ENCODE measurements at places on chromosomes 7 and 10.

GRCh38 chr7:87210506-87210905, 9.0 kb downstream of the TMEM243 start:
- DNase-seq = no peak

DNA sequence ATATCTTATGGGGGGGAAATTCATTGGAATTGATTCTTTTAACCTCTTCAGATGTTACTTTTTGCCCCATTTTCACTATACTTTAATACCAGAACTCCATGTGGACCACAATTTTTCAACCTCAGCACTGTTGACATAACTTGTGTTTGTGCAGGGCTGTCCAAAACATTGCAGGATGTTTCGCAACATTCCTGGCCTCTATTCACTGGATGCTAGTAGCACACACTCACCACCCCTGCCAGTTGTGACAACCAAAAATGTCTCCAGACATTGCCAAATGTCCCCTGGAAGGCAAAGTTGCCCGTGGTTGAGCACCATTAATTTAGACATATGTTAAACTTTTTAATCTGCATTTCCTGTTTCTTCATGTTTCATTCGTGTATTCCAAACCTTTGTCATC, 234.7 kb downstream of the GFRA1 start:
- no peak for DNase-seq

GRCh38 chr10:93074147-93074596, 479 bp downstream of the CYP26A1 start:
- peak; percentile 62 for DNase-seq

DNA sequence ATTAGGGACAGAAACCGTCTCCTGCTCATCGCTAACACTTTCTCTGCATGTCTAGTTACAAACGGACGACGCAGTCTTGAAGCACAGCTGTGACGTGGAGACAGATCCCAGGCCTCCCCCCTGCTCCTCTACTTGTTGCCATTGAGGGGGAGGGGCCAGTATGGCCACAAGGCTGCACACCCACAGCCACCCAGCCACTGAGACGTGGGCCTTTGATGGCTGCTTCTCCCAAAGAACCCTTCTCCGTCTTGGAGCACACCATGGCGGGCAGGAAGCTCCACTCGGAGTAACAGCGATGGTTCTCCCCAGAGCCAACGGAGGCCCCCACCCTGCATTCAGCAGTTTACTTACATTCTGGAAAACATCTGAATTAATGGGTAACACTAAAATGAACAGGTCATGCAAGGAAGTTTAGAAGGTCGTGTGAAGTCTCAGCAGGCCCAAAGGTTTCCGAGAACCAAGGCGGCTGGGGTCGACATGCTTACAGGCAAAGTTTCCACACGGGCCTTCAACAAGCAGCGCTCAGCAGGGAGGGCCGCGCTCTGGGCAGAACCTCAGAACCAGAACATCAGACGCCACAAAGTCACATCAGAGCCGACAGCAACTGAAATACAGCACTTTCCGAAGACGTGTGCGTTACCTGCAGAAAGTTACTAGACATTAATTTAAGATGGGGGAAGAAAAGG, 169.6 kb downstream of the DIP2C start:
- no peak for DNase-seq

- no peak for DNase-seq
Observed at GRCh38 chr10:13721486-13721885, 134.7 kb downstream of the PRPF18 start.

DNA sequence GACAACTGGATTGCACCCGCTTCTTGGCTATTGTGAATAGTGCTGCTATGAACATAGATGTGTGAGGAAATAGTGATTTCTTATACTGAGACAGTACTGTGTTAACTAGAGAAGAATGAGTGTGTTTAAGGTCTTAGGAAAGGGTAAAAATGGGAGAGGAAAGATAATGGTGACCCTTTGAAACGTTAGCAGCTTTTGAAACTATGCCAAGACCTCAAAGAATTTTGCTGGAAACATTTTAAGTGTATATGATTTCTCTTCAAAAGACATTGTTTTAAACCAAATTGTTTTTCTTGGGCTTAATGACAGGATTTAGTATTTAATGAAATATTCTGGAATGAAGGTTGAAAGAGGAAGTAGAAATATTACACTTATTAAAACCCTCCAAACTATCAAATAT, 100.8 kb upstream of the ARHGAP21 start:
- no peak for DNase-seq

GRCh38 chr7:4084271-4084670, 597.8 kb upstream of the FOXK1 start:
- DNase-seq = no peak

DNA sequence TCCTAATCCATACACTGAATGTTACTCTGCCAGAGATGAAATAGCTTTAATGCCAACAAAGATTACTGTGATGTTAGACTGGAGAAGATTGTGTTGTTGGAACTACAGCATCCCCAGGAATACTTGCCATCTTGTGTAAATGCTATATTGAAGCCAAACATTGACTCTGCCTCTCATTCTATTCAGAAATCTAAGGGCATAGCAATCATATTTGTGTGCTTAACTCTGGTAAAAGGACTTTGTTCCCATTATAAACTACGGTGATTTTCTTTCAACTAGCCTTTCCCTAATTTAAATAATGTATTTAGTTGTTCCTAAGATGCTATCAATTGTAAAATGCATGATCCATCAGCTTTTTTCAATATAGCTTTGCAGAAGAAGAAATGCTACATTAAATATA, 498.4 kb upstream of the LRRN3 start:
- DNase-seq = no peak

- no peak for DNase-seq
Observed at GRCh38 chr10:77631241-77631640, 6.4 kb downstream of the KCNMA1 start.

DNA sequence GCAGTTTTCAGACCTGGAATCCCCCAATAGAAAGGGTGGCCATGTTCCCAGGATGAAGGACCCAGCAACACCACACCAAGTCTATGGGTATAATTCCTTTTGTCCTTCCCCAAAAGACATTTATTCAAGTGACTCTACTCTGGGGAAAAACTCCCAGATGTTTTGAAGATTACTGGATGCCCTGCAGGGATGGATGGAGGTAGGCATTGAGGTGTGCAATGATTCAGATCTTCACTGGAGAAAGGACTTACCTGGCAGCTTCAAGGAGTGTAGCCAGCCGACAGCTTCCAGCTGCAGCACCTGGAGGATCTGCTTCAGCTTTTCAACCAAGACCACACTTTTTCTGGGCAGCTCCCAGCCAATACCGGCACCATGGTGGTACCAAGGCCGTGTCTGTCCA, 172.0 kb downstream of the BAMBI start:
- no peak for DNase-seq

DNA sequence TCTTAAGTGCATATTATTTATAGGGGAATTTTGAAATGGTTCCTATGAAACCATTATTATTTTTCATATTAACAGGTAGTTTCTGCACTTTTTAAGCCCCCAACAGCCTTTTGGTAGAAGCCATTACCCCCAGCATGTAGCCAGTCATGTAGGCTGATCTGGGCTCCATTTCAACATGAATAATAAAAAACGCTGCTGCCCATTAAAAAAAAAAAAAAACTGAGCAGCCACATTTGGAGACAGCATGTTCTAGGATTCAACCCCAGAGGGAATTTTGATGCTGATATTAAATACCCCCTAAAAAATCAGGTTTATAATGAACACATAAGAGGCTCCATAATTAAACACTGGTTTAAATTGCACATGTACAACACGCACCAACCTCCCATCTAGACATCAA, 181.3 kb downstream of the RTKN2 start:
- no peak for DNase-seq

DNA sequence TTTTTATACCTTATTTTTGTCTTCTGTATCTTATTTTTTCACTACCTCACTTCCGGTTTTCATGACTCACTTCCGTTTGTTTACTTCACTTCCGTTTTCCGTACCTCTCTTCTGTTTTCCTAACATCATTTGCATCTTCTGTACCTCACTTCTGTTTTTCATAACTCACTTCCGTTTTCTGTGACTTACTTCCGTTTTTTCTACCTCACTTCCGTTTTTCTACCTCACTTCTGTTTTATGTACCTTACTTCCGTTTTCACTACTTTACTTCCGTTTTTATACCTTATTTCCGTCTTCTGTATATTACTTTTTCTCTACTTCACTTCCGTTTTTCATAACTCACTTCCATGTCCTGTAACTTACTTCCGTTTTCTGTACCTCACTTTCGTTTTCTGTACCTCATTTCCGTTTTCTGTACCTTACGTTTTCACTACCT, 492.5 kb upstream of the AKR1E2 start:
- DNase-seq = no peak

DNA sequence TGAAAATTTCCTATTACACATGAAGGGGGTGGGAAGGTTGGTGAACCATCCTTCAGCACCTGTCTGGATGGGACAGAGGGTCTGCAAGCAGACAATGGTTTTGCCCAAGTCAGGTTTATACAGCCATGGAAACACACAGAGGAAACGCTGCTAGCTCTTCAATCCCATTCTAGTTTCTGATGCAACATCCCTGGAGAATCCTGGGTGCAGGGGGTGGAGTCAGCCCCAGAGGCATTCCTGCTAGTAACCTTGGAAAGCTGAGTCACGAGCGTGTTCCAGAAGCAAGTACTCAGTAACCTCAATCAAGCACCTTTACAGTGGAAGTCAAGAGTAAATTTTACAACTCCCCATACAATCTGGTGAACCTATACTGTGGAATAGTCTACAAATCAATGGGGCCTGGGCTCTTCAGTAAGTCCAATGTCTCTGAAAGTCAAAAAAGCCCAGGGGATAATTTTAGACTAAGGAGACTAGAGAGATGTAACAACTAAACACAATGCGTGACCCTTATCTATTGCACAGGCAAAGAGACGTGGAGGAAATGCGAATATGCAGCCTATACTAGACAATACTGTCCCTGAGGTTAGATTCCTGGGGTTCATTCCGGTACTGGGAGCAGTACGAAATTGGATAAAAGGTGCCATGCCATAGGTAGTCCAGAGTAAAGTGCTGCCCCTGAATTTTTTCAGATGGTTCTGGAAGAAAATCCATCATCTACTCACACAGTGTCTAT, 95.4 kb downstream of the ZRANB1 start:
- no peak for DNase-seq

- DNase-seq = no peak
Observed at GRCh38 chr7:35761871-35762677, 38.8 kb upstream of the SEPTIN7 start.

DNA sequence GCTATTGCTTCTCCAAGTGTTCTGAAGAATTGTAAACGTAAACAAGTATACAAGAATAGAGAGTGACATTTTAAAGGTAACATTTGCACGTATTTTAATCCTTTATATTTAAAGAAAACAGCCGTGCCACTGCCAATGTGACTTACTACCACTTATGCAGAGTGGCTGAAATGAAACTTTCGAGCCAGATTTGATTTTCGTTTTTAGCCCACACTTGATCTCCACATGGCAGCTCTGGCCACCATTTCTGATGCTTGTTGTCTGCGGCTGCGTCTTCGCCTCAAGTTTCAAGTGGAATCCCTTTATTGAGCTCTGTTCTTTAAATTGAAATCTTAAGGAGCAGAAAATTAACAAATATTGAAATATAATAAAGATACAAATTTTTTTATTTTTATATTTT, 70.0 kb downstream of the ELAPOR2 start:
- no peak for DNase-seq

DNA sequence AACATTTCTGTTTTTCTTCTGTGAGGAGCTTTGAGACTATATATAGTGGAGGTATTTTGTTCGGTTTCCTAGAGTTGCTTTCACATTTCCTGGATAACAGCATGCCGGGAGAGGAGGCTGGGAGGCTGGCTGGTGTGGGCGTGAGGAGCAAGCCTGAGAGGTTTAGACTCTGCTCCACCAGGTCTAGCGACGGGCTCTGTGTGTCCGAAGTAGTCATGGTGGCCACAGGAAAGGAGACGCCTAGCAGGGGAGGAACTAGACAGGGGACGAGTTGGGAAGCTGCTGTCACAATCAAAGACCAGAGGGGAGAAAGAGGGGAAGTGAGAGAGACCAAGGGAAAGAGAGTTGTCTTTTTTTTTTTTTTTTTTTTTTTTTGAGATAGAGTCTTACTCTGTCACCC, 19.6 kb downstream of the PTPRE start:
- no peak for DNase-seq

DNA sequence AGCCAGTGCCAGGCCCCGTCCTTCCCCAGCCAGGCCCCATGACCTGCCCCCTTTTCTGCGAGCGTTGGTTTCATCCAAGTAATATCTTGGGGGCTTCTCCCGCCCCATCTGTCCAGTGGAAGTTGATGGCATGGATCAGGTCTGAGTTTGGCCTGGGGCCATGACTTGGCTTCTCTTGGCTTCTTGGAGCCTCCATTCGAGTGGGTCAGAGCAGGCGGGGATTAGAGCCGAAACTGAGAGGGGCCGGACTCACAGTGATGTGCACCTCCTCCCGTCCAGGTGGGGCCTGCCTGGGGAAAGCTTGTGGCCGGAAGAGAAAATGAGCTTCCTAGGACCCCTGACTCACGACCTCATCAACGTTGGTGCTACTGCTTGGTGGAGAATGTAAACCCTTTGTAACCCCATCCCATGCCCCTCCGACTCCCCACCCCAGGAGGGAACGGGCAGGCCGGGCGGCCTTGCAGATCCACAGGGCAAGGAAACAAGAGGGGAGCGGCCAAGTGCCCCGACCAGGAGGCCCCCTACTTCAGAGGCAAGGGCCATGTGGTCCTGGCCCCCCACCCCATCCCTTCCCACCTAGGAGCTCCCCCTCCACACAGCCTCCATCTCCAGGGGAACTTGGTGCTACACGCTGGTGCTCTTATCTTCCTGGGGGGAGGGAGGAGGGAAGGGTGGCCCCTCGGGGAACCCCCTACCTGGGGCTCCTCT, 15.1 kb upstream of the LIMK1 start:
- DNase-seq = no peak

DNA sequence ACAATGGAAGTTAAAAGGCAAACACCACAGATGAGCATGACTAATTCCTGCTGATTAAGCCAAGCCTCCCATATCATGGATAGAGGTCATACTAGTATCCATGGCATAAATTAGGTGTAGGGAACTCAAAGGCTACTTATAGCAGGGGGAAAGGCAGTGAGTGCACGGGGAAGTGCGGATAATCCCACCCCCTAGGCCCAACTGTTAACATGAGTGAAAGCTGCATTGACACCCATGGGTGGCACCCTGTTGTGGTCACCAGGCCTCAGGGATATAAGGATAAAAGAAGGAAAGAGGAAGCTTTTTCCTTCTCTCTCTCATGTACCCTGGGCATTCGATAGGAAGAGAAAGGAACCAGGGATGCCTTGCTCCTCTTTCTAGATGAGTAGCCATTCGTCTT, 161.9 kb downstream of the DGKB start:
- no peak for DNase-seq

DNA sequence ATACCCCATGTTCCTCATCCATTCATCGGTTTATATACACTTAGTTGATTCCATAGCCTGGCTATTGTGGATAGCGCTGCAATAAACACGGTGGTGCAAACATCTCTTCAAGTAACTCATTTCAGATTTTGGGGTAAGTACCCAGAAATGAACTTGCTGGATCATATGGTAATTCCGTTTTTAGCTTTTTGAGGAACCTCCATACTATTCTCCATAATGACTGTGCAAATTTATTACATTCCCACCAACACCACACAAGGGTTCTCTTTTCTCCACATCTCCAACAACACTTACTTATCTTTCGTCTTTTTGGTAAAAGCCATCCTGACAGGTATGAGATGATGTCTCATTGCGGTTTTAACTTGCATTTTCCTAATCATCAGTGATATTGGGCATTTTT, 3.7 kb downstream of the NPFFR1 start:
- DNase-seq = no peak

- no peak for DNase-seq
Observed at GRCh38 chr10:132602614-132603013, 65.0 kb downstream of the INPP5A start.

Measured in HEK293T (cell line).